ENCODE measurements at places on chromosomes 1 and 21.

GRCh38 chr1:15937706-15938168 is 38.2 kb downstream of the ZBTB17 start:
- DNase-seq = no peak

DNA sequence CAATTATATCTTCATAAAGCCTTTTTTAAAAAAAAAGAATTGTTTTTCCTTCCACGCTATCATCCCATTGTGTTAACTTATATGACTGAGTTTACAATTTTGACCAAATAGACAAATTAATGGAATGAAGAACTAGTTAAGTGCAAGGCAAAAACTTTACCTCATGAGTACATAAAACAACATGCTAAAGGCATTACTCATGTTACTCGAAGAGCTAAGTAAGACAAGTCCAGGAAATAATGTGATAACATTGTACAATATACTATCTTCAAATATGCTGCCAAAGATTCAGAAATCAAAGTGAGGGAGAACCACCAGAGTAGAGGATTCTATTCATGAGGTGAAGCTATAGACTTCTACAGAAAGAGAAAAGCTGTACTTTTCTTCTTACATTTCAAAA is 24.2 kb upstream of the DYNLT5 start:
- no peak for DNase-seq

DNA sequence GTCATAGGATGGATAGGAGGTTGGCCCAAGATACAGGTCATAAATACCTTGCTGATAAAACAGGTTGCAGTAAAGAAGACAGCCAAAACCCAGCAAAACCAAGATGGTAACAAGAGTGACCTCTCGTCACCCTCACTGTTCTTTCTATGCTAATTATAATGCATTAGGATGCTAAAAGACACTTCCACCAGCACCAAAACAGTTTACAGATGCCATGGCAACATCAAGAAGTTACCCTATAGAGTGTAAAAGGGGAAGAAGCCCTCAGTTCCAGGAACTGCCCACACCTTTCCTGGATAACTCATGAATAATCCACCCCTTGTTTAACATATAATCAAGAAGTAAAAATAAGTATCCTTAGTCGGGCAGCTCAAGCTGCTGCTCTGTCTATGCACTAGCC is 671.9 kb downstream of the PTPRC start:
- no peak for DNase-seq

DNA sequence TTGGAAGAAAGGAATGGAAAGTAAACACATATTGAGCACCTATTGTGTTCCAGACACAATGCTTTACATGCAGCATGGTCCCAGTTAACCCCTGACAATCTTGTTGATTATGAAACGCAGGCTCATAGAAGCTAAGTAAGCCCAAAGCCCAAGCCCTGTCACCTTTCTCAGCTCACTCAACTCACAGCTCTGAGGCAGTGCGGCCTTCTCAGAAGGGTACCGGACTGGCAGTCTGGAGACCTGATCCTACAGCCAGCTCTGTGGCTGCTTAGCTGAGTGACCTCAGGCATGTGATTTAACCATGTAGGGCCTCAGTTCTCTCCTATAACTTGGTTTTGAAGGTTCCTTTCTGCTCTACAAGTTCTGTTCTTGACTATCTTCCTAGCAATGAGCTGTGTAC is 464 bp upstream of the RNASEL start:
- DNase-seq = no peak

GRCh38 chr1:2384941-2385481 is 6.3 kb downstream of the MORN1 start:
- no peak for DNase-seq

- peak; percentile 43 for DNase-seq
These were observed 143.1 kb upstream of the SLC45A1 start for GRCh38 chr1:8174807-8175206.

DNA sequence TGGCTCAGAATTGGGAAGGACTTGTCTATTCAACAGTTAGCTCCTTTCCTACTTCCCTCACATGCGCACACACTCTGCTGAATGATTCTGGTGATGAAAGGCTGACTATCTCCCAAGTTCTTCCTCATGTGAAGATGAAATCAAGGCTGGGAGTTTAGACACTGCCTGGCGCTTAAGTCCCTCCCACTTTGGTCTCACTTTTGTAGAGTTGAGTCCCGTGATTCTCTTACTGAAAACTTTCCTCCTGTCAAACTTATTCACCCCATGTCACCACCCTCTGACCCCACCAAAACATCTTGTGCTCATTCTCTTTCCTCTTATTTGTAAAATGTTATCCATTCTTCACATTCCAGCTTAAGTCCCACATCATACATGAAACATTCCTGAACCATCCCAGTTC is 8.4 kb upstream of the MRPS6 start:
- no peak for DNase-seq

Measured in mammary epithelial cell (primary cell).